Stimulated activated CD8-positive, alpha-beta memory T cell treated with anti-CD3 and anti-CD28 coated beads, Interleukin-4, amount 100 ng/mL, for 24 hours (primary cell): ENCODE measurements at places on chromosomes 12 and 14.

DNA sequence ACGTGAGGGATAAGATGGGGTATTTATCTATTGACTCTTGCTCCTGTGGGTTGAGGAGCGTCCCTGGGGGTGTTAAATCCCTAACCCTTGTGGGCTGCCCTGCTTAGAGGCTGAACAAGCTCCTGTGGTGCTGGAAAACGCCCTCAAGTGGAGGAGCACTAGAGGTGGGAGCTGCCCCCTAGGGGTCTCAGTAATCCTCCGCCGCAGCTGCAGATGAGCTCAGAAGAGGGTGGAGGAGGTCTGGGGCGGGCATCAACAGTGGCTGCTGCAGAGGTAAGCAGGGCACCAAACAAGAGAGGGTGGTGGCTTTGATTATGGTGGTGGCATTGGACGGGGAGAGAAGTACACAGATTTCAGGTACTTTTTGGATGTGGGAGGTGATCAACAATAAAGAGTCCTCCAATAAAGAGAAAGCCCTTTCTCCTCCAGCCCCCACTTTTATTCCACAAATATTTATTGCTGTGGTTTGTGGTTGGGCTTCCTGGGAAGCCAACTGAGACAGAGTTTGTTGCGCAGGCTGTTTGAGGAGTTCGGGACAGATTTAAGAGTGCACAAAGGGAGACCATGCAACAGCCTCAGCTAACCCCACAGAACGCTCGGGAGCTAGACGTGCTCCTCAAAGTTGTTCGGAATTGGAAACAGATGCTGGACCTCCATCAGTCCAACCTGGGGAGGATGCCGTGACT lies 179.9 kb downstream of the ADCK1 start:
- no peak for DNase-seq

DNA sequence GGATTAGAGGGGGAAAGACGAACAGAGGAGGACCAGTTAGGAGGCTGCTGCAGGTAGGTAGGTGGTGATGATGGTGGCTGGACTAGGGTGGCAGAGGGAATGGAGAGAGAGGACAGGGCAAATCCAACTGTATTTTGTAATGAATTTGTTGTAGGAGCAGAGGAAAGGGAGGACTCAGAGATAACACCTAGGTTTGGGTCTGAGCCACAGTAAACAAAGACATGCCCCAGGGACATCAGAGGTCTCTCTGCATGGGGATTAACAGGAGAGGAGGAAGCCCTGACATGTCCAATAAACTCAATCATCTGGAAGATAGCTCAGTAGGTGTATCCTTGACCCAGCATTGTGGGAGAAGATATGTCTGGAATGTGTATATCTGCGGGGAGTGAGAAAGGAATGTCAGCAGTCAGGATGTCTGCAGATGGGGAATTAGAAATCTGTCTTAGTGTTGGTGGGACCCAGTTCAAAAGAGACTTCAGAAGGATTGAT lies 4.7 kb upstream of the SLC48A1 start:
- DNase-seq = no peak

DNA sequence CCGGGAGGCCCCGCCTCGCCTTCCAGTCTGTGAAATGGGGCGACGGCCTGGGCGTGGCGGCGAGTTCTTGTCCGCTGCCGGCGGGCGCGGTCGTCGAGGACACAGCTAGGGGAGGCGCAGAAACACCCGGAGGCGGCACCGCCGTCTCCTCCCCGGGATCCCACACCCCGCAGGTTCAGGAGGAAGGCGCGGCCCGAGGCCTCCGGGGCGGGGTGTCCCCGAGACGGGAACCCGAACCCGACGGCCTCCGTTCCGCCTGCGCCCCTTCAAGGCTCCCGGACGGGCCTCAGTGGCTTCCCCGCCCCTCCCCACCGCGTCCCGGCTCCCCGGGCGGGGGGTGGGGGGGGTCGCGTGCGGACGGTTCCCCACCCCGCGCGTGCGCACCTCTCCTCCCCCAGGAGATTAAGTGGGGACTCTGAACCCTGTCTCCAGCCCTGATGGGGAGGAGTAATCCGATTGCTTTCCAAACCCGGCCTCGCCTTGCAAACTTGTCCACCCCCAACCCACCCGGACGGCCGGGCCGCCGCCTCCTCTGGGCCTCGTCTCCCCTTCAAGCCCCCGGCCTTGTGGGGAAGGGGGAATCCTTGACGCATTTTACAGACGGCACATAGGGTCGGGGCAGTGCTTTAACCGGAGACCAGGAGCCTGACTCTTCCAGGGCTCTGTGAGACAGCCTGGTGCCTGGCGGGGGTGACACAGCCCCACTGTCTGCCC lies 35.3 kb upstream of the ANKRD9 start:
- no peak for DNase-seq

GRCh38 chr12:27367078-27367477 lies 34.4 kb downstream of the BMAL2 start:
- DNase-seq = no peak

- no peak for DNase-seq
Observed at GRCh38 chr12:59517522-59517921, 78.3 kb upstream of the SLC16A7 start.

- DNase-seq = no peak
Observed at GRCh38 chr12:54359762-54360351, 4.4 kb downstream of the GPR84 start.

DNA sequence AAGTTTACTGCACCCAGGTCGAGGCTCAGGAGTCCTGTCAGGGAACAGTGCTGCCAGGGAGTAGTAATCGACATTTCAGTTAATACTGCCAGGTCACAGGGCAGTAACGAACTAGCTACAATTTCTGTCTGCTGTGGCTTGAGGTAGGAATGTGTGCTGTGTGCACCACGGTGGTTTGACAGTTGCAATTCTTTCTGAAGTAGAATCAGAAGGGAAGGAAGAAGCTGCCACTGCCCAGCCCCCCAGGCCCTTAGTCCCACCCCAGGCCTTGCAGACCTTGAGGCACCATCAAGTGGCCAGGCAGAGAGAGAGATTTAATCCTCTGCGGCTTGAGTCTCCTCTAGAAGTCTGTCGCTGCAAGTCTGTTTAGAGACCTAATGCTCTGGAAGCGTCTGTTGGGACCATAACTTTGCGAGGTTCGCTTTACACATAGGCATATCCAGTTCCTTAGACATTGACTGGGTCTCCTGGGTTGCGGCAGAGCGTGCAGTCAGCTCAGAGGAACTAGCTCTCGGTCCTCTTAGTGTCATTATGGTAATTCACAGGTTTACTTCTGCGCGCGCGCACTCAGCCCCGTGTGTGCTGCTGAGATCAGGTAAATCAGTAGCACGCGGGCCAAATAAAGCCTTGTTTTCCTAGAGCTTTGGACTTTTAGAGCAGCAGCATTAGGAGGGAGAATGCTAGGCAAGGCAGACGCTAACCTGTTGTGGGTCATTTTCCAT lies 9.8 kb downstream of the NKX2-1 start:
- no peak for DNase-seq

GRCh38 chr12:130761537-130762318 lies 45.6 kb upstream of the RIMBP2 start:
- peak; percentile 44 for DNase-seq

DNA sequence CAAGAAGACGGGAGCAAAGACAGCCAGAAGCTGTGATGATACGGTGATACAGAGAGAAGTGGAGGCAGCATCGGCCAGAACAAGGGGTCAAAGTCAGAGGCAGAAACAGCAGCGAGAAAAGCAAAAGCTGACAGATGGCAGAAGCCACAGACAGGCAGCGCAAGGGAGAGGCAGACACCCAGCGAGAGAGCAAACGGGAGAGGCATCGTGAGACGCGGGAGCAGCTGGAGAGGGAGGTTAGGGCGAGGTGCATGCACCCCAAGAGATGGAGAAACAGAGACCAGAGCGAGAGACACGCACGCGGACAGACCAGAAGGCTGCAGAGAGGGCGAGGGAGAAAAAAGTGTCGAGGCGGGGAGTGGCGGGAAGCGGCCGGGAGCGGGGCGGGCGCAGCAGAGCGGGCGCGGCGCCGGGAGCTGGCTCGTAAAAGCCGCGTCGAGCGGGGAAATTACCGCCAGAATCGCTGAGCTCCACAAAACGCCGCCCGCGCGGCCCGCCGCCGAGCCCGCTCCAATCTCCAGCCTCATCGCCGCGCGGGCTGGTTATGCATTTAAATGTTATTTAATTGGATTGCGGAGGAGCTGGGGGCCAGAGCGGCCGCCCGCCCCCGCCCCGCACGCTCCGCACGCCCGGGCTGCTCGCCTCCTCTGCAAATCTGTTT lies 15.6 kb downstream of the SMUG1 start:
- DNase-seq = no peak

- no peak for DNase-seq
Observed at GRCh38 chr14:105845725-105846309, 319.4 kb downstream of the TMEM121 start.

GRCh38 chr12:37546206-37546605 lies 770.4 kb upstream of the ALG10B start:
- DNase-seq = no peak

DNA sequence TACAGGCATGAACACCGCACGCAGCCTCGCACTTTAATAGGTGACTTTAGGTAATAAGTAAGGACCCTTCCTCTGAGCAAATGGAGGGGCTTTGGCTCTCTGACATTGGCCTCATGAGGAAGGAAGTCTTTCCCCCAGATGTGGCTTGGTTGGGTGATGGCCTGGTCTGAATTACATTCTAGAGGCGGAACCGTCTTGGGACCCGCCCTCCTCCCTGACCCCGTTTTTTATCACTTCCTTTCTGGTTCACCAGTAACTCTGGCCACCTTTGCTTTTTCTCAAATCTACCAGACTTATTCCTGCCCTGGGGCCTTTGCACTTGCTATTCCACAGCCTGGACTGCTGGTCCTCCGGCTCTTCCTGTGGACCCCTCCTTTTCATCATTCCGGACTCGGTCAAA lies 13.4 kb downstream of the ALDH2 start:
- no peak for DNase-seq

DNA sequence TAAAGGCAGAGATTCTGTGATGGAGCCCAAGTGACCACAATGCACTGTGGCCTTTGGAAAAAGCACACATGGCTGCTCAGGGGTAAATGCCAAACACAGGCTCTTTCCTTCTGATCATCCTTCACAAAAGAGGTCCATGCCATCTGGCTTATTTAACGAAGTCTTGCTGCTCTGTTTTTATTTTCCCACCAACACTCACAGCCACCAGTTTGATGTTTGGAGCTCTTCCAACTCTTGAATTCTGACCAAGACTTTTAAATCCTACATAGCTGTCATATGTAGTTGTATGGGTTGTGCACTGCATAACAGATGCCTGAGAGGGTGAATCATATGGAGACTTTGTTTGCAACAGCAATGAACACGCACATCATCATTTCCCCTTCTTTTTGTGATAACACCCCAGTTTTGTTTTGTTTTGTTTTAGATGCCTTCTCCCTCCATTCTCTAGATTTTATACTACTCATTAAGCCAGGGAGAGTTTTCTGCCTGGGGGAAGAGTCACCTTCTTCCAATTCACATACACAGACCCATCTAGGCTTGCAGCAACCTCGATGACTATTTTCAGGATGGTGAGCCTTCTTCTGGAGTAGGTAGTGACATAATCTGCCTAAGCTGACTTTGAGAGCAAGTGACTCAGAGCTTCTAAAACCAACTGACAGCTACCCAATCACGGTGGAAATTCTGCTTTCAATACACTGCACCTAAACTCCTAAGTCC lies 145.2 kb upstream of the WSCD2 start:
- DNase-seq = no peak

DNA sequence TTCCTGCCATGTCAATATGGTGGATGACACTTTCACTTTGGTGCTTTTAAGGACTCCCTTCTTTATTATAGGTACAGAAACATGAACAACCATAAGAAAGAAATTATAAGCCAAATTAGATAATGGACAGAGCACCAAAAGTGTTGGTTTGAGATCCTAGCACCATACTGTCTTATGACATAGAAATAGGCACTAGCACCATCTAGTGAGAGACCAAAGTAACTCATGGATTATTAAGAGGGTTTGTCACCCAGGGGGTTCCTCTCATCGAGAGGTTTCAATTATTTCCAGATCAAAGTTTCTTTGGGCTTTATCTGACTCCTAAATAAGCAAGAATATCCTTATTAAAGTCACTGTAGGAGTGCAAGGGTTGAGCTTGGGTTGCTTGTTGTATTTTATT lies 153.0 kb upstream of the DIO2 start:
- DNase-seq = no peak

GRCh38 chr12:108468196-108468968 lies 46.7 kb upstream of the FICD start:
- no peak for DNase-seq

GRCh38 chr12:39595928-39596327 lies 23.7 kb downstream of the ABCD2 start:
- DNase-seq = no peak

GRCh38 chr12:6313326-6313940 lies 3.0 kb downstream of the PLEKHG6 start:
- DNase-seq = no peak

- no peak for DNase-seq
Observed at GRCh38 chr12:54352022-54352531, 12.2 kb downstream of the GPR84 start.

DNA sequence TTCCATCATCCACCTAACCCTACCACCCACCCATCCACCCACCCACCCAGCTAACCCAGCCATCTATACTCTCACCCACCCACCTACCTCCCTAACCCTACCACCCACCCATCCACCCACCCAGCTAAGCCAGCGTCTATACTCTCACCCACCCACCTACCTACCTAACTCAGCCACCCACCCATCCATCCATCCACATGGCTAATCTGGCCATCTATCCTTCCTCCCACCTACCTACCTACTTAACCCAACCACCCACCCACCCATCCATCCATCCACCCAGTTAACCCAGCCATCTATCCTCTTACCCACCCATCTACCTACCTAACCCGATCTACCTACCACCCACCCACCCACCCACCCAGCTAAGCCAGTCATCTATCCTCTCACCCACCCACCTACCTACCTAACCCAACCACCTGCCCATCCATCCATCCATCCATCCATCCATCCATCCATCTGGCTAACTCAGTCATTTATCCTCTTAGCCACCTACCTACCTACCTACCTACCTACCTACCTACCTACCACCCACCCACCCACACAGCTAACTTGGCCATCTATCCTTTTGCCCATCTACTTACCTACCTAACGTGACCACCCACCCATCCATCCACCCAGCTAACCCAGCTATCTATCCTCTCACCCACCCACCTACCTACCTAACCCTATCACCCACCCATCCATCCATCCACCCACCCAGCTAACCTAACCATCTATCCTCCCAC lies 44.1 kb downstream of the RFLNA start:
- DNase-seq = no peak

DNA sequence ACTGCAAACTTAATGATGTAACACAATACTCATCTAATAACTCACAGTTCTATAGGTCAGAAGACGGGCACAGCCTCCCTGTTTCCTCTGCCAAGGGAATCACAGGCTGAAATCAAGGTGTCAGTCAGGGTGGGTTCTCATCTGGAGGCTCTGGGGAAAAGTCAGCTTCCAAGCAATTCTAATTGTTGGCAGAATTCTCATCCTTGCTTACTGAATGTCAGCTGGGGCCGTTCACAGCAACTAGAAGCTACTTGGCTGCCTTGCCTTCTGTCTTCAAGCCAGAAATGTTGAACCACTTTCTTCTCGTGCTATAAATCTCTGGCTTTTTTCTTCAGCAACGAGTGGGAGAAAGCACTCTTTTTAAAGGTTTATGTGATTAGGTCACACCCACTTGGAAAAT lies 80.1 kb upstream of the PDZRN4 start:
- no peak for DNase-seq

DNA sequence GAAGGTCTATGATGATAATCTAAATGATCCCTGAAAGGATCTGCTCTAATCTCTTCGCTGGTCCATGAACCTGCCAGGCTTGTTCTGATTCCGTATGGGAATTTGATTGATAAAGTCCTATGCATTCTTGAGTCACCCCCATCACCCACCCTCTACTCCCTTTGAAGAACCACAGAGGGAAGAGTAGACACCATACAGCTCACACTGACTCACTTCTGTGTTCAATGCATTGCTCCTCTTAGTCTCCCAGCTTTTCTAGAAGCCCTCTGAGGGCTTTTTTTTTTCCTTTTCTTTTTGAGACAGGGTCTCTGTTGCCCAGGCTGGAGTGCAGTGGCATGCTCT lies 18.5 kb upstream of the GPRC5A start:
- DNase-seq = no peak
